Right forelimb (tissue), 1 donor: ENCODE measurements at places on chromosomes 7 and 10.

- no peak for DNase-seq
Observed at GRCh38 chr10:62852961-62853702, 37.0 kb upstream of the EGR2 start.

- no peak for DNase-seq
Observed at GRCh38 chr7:68507668-68508067, 1090.6 kb upstream of the AUTS2 start.

DNA sequence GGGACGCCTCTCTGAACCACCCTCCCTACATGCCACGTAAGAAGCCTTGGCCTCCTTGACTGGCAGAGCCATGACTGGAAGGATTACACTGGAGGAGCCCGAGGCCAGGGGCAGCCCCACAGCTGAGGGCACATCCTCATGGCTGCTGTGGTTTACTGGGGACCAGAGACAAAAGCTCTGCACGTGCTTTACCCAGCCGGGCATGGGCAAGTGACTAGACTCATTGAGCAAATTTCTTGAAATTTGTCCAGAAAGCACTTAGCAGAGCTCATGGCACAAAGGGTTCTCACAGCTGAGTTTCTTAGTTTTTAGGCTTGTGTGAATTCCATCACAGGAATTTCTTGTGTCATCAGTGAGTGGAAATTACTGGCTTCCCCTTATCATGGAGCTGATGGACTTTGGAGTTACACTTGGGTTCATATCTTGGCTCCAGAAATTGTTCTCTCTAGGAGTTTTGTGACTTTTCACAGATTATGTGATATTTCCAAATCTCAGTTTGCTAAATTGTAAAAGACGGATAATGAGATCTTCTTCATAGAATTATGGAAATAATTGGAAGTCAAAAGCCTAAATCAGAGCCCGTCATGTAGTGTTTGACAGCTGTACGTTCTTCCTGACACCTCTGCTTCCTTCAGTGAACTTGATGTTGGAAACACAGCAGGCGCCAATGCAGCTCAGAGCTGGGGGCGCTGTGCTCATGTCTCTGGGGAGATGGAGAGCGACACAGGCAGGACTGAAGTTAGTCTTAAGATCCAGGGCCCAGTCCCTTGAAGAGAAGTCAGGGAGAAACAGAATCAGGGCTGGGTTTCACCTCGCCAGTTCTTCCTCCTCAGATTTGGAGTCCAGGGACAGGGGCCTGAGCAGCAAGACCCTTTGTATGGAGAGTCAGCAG lies 47.7 kb upstream of the MGAM2 start:
- DNase-seq: no peak

- DNase-seq: no peak
Observed at GRCh38 chr7:8618441-8619070, 185.1 kb downstream of the NXPH1 start.

DNA sequence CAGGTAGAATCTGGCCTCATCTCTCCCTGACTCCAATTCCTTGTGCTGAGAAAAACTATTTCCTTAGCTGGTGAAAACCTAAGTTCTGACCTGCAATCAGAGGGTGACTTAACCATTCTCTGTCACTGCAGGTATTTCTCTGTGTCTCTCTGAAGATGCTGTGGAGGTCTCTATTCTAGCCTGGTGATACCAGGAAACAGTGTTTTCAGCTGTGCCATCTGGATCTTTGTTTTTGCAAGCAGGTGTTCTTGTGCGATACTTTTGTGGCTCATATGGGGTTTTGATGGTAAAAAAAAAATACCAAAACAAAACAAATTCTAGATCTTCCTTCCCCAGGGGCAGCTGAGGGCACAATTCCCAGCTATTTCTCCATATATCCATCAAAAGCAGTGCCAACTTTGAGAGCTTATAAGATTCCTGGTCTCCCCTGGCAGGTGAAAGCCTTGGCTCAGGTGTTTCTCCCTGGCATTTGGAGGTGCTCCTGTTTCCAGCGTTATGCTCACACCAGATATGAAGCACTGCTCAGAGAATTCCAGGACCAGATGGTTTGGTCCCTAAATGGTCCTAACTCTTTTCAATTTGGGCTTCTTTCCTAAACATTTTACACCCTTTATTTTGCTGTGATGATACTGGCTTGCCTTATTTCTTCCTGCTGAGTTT lies 9.9 kb upstream of the NPVF start:
- no peak for DNase-seq

GRCh38 chr7:18126281-18126680 lies 98.6 kb upstream of the PRPS1L1 start:
- DNase-seq: no peak

GRCh38 chr10:44425466-44425865 lies 40.6 kb upstream of the CXCL12 start:
- no peak for DNase-seq

DNA sequence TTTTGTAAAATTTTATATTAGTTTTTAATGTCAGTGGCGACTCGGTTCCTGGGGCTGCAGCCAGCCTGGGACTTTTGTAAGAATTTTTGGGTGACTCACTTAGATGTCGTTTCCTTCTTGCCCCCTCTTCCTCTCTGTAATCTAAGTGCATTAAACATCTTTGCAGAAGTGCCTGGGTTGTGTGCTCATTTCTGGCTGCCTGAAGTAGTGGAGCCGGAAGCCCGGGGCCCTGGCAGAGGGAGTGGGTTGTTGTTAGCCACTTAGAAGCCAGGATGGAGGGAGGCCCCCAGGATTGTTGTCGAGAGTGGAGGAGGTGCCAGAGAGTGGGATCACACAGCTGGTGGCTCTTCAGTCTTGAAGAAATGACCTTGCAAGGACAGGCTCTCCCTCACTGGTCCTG lies 11.0 kb upstream of the TRIM8 start:
- no peak for DNase-seq

DNA sequence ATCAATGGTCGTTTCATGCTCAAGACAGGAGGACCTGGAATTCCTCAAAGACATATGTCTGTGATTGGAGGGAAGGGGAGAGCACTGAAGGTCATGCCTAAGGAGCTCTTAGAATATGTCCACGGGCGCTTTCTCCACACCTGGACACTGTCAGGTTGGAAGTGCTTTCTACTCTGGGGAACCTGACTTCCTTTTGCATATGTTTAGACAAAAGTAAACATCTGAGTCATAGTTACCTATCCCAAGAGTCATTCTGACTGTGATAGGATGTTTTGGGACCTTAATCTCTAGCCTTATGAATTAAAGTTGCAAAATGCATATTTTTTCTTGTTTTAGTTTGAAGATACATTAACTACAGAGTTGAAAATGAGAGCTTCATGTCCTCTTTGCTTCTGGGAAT lies 251.7 kb downstream of the KLF6 start:
- DNase-seq: no peak

DNA sequence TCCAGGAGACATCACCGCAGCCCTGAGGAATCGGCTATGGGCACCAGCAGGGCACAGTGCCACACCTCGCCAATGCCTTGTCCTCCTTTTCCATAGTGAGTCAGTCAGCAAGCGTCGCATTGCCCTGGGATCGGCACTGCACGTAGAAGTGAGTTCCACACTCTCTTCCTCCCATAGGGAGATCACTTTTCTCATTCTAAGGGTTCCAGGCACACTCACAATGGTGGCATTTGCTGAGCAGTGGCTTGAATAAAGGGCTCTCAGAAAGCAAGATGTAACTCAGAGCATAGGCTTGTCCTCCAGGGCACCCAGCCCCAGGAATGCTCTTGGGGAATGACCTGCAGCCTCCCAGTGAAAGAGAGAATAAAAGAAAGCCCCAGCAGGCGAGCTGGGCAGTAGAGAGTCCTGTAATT lies 1.1 kb upstream of the VIM start:
- no peak for DNase-seq
